ENCODE measurements at places on chromosomes 12 and 14.
A peak's percentile ranks its signal among the peaks of the same experiment; 100 is the strongest.

DNA sequence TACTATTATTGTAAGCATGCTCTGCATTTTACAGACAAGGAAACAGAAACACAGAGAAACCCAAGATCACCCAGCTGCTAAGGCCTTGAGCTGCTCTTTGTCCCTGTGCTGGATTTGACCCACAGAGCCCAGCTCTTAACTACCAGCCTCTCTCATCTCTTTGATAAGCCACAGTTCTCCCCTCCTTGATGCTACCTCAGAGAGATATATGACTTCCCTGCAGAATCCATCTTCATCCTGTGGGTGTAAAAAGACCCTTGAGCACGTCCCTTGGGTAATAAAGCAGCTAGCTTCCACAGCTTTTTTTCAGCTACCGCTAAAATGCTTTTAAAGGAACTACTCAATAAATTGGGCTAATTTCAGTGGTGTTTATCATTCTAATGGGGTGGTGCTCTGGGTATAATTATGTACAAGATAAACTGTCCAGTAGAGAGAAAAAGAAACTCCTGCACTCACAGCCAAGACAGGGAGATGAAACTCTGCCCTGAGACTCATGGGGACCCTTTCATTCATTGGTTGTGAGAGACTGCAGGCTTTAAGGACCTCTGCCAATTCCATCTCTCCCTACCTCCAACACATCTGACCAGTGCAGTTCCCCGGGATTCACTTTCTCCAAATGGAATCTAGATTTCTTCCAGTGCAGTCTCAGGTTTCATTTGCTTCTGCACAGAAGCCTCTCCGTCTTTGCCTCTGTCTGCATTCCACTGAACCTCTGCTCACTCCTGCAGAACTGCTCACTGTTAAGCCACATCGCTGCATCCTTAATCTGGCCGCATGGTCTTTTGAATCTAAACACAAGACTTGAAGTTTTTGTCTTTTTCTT is 24.7 kb upstream of the NTF3 start:
- no peak for DNase-seq

- DNase-seq = no peak
Measured at GRCh38 chr12:90631591-90632212, 323.3 kb downstream of the CCER1 start.

DNA sequence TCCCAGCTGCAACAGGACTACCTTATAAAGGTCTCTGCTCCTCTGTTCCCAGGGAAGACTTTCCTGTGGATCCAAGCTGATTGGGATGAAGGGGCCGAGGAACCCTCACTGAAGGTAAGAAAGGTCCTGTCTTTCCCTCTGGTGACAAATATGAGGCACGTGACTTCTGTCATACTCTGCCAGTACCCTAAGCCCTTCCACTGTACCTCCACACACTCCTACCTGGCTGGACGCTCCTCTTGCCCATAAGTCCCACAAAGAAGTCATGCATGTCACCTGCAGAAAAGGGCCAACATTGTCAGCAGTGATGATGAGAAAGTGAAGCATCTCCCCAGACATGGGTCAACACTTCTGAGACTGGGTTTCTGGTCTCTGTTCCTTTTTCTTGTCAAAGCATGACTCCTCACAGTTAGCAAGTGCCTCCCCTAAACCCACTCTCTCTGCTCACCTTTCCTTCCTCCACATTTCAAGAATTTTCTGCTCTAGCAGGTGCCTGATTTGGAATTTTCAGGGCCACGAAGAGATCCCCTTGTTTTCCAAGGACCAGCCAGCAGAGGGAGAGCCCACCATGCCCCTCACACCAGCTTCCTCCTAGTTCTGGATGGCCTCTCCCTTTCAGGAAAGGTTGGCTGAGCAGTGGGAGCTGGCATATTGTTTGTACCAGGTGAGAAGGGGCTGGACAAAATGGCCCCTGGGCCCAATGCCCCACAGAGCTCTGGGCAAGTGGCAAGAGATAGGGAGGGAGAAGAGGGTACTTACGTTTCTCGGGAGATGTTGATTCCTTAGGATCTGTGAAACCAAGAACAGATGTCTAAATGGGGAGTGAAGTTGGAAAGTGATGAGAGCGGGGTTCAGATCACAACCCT is 3.5 kb downstream of the TAC3 start:
- DNase-seq = no peak

DNA sequence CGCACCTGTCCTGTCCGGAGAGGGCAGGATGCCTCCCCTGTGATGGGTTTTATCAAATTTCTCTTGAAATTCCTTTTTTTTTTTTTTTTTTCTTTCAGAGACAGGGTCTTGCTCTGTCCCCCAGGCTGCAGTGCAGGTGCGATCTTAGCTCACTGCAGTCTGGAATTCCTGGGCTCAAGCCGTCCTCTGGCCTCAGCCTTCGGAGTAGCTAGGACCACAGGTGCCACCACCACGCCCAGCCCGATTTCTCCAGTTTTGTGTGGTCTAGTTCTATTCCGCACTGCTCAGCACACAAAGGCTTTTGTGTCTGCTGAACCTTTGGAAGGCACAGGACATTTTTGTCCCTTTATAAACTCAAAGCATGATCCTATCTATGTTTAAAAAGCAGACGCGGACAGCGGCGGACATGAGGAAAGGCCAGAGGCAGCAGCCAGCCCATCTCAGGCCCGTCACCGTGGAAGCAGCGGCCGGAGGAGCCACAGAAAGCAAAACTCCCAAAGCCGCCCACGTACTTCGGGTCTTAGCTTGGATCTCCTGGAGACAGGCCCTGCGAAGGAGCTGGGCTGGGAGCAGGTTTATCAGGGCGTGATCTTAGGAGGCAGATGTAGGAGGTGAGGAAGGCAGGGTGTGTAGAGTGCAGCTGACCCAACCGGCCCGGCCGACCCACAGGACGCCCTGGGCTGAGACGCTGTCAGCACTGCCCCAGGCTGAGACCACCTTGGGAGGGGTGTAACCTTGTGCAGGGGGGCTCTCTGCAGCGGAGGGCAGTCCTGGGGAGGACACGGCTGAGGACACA is 30.9 kb upstream of the FBRSL1 start:
- no peak for DNase-seq

GRCh38 chr12:118645219-118645618 is 268.9 kb downstream of the SUDS3 start:
- DNase-seq = no peak

- DNase-seq = no peak
Measured at GRCh38 chr12:52254180-52254964, 20.1 kb upstream of the KRT86 start.

- DNase-seq = no peak
Measured at GRCh38 chr12:129984106-129984505, 80.3 kb upstream of the TMEM132D start.

- DNase-seq = no peak
Measured at GRCh38 chr12:29547864-29548263, 50.4 kb upstream of the OVCH1 start.

GRCh38 chr14:23365732-23366425 is 907 bp upstream of the EFS start:
- peak; percentile 59 for DNase-seq

DNA sequence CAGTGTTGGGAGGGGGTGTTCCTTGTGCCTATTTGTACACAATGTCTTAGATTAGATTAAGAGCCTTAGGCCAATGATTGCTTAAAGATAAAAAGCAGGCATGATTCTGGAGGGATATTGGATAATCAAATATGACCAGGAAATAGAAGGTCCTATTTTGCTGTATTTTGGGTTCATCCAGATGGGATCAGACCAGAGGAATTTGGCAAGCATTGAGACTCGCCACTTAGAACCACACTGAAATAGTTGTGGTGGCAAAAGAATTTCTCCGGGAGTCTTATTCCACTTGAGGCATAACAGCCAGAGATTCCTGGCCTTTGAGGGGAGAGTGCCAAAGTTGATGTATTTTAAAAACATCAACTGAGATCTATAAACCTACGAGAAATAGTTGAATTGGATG is 327.2 kb downstream of the RAD51B start:
- peak; percentile 77 for DNase-seq

DNA sequence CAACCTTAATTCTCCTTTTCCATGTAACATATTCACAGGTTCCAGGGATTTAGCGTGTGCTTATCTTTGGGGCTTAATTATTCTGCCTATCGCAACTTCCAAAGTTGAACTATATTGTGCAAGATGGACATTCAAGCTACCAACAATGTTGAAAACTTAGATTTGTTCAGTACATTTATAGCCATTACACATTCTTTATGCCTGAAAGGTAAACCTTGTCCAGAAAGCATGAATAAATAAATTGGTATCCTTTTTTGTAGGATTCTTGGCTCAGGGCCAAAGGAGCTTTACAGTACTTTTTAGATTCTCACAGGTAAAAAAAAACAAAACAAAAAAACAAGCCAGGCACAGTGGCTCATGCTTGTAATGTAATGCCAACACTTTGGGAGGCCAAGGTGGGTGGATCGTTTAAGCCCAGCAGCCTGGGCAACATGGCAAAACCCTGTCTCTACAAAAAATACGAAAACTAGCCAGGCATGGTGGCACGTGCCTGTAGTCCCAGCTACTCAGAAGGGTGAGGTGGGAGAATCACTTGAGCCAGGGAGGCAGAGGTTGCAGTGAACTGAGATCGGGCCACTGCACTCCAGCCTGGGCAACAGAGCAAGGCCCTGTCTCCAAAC is 3.3 kb downstream of the C12orf56 start:
- DNase-seq = no peak

- no peak for DNase-seq
Measured at GRCh38 chr12:87820524-87821202, 208.5 kb downstream of the C12orf50 start.

GRCh38 chr12:43737646-43738045 is 20.9 kb downstream of the PUS7L start:
- peak; percentile 19 for DNase-seq

GRCh38 chr12:52787324-52788191 is 8.4 kb downstream of the KRT3 start:
- no peak for DNase-seq

- no peak for DNase-seq
Measured at GRCh38 chr12:24979976-24980730, 31.3 kb upstream of the BCAT1 start.

DNA sequence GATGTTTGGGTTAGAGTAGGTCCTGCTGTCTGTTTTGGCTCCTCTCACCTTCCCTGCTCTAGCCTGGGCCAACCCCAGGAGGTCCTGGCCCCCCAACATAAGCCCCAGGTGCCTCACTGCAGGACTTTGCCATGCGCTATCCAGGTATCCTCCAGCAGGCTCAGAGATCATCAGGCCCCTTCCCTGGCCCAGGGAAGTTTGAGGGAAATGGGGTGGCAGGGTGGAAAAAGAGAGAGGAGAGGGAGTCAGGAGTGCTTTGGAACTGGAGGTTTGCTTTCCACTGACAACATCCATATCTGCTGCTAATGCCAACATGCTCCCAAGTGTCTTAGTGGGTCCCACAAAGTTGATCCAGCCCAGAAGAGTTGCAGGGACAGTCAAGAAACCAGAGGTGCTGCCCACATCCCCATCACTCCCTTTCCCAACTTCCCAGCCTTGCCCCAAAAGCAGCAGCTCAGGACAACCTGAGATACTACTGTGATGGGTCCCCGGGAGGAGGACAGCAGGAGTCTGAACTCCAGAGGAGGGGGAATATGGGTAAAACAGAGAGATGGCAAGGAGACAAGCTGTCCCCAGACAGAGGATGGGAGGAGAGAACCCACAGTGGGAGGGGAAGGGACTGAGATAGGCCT is 677 bp downstream of the TNS2 start:
- no peak for DNase-seq

DNA sequence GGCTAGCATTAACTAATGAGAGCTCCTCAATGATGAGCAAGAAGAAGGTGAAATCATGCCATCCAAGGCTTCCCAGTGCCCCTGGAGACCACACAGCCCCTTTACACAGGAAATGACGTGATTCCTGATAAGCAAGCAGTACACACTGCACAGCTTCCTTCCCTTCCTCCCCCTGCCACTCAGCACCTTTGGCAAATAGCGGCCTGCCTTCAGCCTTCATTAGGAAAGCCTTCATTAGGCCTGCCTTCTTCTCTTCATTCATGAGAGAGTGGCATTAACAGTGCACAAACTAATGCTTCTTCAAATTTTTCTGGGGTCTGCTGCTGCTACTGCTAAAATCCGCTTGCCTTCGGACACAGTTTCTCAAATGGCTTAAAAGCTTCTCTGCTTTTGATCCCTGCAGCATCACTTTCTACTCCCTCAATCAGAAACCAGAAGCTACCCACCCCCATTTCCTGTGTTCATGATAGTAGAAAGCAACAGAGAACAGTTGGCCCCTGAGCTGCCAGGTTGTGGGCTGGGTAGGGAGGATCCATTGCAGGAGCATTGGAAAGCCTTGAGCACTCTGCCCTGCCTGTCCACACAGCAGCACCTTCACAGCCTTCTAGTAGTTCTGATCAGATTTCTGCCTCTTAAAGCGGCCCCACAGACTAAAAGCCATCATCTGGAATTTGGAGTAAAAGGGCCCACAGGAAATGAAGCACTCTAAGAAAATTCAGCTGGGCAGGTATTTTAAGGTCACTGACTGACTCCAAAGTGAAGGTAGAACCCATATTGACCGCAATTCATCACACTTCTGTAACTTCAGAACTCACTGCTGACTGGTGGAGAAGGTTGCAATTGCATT is 103.8 kb upstream of the ETV6 start:
- no peak for DNase-seq

- DNase-seq = no peak
Measured at GRCh38 chr12:89593233-89593632, 67.4 kb upstream of the POC1B start.

DNA sequence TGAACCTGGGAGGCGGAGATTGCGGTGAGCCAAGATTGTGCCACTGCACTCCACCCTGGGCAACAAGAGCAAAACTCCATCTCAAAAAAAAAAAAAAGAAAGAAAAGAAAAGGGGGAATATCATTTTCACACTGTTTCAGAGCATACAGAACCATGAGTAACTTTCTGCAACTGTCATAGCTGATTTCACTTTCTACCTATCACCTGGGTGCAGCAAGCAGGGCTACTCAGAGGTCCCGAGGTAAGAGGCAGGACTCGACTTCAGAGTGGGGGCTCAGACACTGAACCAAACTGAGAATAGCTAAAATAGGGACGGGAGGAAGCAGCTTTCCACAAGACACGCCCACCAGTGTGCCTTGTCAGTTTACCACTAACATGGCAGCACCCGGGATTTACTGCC is 29.8 kb downstream of the OR10P1 start:
- DNase-seq = no peak

GRCh38 chr12:29207120-29207519 is 58.0 kb downstream of the FAR2 start:
- DNase-seq = no peak

DNA sequence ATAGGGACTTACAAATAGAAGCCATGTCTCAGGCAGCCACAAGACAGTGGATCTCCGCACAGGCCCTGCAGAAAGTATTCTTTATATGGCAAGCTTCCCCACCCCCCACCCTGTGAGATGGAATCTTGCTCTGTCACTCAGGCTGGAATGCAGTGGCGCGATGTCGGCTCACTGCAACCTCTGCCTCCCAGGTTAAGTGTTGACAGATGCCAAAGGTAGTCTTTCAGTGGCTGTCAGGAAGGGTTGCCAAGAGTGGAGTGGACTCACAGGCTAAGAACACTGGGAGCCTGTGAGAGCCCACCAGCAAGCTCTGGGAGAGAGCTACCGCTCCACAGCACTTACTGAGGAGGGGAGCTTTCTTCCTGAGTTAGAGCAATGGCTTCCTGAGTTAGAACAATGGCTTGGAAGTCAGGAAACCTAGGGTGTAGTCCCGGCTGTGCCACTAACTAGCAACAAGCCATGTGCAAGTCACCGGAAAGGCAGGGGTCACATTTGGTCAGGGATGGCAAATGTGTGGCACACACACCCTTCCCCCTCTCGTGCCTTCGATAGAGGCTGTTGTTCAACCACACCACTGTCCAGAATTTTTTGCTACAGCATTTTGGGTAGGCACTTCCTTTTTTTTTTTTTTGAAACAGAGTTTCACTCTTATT is 2.6 kb downstream of the RNASE1 start:
- no peak for DNase-seq

GRCh38 chr12:39401459-39401858 is 41.5 kb downstream of the KIF21A start:
- DNase-seq = no peak

Measured in hepatic stellate cell (primary cell).